ENCODE measurements at places on chromosomes 13 and 19.

GRCh38 chr13:90902255-90902654 is 445.2 kb upstream of the MIR17HG start:
- DNase-seq: no peak

DNA sequence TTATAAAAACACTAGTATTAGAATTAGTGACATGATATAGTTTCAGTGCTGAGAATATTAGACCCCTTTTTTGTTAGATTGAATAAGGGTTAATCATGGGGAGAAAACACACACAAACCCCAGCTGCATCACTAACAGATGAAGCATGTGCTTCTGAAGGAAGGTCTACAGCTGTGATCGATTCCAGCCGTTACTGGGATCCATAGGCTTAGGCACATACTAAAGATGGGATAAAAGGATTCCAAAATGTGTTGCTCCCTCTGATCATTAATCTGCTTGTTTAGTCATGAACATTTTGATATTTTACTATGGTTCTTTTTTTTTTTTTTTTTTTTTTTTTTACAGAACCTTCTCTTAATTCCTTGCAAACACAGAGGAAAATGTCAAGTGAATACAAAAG is 1591.3 kb downstream of the EFNB2 start:
- no peak for DNase-seq

GRCh38 chr19:42279902-42280814 is 11.1 kb downstream of the CIC start:
- peak; percentile 91 for DNase-seq

- DNase-seq: no peak
These were observed 378.9 kb downstream of the PCDH20 start for GRCh38 chr13:61036715-61037114.

DNA sequence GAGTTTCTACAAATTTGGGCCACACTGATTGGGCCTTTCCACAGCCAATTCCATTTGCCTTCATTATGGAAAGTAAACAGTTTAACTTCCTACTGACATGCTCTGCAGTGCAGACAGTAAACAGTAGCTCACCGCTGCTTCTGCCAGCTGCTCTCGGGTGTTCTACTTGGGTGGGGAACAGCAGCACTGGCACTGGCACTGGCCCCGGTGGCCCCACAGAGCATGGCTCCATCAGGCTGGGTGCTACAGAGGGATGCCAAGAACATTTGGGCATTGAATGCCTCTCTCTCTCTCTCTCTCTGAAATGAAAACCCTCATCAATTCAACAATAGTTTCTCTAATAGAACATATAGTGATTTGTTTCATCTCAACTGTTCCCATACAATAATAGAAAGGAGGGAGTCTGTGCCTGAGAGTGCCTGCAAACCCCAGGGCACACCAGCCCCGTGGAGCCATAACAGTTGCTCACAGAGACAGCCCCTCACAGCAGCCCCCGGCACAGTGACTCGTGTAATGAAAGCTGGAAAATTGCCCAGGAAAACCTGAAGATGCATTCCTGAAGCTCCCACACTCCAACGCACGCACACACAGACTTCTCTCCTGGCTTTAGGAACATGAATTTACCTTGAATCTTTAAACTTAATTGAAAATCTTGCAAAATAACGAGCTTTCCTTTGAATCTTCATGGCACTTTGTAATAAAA is 38.2 kb upstream of the GJB6 start:
- no peak for DNase-seq

DNA sequence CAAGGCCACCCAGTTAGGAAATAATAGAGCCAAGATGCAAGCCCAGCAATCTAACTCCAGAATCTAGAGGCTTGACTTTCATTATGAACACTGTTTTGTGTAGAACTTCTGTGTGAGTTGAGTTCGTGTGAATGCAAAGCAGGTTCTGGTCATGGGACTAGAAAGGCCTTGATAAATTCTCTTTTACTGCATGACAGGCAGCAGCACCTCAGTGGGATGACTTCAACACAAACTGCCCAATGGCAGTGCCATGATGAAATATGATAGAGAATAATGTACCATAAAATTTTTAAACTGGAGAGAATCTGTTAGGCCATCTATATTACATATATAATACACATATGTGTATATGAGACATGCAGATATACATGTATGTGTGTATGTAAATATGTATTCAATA is 214.5 kb downstream of the KLF5 start:
- DNase-seq: no peak

GRCh38 chr13:77599351-77599750 is 63.8 kb downstream of the SCEL start:
- no peak for DNase-seq

DNA sequence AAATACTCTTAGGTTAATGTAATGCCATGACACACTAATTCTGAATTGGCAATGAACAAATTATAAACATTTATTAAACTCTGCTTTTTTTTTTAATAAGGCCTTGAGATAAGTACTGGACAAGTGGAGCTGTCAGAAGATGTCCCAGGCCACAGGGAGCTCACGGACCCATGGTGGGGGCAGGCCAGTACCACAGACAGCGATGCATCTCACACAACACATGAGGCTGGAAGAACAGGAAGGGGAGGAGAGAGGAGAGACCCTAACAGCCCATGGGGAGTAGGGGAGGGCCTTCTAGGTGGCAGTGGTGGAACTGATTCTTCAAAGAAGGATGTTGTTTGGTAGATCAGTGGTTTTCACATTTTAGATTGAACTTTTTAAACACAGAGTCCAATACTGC is 128.4 kb downstream of the LHFPL6 start:
- no peak for DNase-seq

- DNase-seq: no peak
These were observed 159.7 kb downstream of the OXGR1 start for GRCh38 chr13:96834626-96835025.

DNA sequence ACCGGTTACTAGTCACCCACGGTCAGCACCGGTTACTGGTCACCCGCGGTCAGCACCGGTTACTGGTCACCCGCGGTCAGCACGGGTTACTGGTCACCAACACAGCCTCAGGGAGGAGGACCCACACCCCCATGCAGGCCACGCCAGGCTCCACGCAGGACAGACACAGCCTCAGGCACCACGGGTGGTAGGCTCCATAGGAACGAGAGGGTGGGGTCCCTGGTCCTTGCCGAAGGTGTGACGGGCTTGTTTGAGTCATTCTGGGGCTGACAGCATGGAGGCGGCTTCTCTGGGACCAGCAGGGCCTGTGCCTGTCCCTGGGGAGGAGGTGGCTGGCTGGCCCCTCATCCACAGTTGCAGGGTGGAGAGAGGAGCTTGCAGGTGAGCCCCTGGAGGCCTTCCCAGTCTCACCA is 122.8 kb upstream of the SOX1 start:
- DNase-seq: no peak

GRCh38 chr13:98568918-98569317 is 8.0 kb downstream of the STK24 start:
- no peak for DNase-seq

- no peak for DNase-seq
These were observed 113.8 kb downstream of the TBC1D4 start for GRCh38 chr13:75368167-75368566.

- DNase-seq: no peak
These were observed 17.2 kb downstream of the RASA3 start for GRCh38 chr13:114115191-114115671.

- no peak for DNase-seq
These were observed 11.6 kb downstream of the ADPRHL1 start for GRCh38 chr13:113441661-113442060.

DNA sequence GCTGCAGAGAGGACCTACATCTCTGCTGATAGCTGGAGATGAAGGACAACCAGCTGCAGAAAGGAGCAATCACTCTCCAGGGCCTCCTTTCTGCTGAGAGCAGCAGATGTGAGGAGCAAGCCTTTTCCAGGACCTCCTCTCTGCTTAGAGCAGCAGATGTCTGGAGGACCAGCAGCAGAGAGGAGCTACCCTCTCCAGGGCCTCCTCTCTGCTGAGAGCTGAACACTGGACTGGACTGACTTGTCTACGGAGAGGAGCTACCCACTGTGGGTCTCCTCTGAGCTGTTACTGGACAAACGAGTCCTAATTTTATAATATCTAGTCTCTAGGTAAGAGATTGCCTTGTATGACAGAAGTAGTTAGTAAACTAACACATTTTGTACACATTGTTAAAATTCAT is 40.8 kb upstream of the FLT1 start:
- no peak for DNase-seq

- DNase-seq: no peak
These were observed 213.9 kb upstream of the ZNF536 start for GRCh38 chr19:30158067-30158892.

DNA sequence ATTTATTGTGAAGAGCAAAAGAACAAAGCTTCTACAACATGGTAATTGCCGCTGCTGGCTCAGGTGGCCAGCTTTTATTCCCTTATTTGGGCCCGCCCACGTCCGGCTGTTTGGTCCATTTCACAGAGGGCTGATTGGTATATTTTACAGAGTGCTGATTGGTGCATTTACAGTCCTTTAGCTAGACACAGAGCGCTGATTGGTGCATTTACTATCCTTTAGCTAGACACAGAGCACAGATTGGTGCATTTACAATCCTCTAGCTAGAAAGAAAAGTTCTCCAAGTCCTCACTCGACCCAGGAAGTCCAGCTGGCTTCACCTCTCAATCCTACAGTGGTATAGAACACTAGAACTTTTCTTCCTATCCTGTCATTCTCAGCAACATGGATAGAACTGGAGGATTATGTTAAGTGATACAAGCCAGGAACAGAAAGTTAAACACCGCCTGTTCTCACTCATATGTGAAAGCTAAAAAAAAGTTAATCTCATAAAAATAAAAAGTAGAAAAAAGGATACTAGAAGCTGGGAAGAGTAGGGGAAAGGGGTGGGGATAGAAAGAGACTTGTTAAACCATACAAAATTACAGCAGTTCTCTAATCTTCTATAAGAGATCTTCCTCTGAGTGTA is 33.6 kb upstream of the FARP1 start:
- no peak for DNase-seq

GRCh38 chr13:25112695-25113255 is 16.8 kb downstream of the PABPC3 start:
- no peak for DNase-seq

DNA sequence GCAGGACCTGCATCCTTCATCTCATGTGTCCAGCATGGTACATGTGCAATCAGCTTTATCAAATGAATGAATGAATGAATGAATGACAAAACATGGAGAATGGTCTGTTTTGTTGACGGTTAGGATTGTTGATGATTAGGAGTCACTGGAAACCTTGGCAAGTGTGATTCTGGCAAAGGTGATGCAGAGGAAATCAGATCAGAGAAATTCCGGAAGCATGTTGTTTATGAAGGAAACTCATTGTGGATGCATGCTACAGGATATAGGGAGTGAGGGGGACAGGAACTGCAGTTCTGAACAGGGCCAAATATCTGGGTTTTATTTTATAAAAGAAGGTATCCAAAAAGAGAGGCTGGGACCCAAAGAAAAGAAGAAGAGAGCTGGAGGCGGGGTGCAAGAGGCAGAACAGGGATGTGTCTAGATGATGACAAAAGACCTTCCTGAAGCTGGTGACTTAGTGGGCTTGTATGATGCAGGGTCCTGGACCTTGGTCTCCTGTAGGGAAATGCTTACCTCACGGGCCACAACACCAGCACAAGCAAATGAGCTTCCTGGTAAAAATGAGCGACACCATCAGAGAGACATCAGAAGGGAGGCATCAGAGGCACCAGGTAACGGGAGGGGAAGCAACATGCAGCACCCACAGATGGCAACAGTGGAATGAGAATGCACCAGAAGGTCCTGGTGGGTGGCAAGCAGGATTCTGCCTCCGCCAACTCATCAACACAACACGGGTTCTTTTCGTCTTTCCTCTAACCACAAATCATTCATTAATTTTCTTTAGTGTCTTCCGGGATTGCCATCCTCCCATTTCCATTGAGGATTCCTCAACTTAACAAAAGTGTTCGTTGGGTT is 159.6 kb downstream of the FOXO1 start:
- DNase-seq: no peak

DNA sequence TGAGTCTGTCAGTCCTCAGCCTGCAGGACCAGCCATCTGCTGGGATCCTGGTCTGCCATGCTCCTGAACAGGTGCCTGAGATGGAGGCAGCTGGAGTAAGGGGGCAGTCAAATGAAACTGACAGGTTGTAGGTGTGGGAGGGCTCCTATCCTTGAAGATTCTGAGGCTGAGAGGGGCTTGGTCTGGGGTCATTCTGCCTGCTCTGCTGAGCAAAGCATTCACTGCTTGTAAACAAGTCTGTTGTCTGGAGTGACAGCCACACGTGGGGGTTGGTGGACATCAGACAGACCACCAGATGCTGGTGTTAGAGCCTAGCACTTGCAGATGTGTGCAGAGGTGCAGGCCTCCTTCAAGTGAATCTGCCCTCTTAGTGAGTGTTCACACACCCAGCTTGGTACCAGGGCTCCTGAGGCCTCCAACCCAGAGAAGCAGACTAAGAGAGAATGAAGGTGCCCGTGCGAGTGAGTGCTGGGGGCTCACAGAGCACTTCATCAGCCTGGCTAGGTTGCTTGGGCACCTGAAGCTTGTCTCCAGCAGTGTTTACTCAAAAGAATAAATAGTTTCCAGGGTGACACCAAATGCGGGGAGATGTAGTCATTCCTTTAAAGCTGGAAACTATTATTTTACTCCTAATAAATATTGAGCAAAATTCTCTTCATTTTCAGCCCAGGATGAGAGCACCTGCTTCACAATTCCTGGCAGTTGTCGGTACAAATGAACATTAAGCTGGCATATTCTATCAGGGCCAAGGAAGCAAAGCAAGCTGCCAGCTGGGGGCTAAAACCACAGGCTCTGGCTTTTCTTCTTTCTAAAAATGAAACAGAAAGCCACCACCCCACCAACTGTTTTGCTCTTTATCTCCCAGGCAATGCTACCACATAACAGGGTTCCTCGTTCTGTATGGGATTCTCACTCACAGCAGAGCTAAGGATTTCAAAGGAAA is 82.3 kb downstream of the RNASEH2B start:
- DNase-seq: peak; percentile 29

DNA sequence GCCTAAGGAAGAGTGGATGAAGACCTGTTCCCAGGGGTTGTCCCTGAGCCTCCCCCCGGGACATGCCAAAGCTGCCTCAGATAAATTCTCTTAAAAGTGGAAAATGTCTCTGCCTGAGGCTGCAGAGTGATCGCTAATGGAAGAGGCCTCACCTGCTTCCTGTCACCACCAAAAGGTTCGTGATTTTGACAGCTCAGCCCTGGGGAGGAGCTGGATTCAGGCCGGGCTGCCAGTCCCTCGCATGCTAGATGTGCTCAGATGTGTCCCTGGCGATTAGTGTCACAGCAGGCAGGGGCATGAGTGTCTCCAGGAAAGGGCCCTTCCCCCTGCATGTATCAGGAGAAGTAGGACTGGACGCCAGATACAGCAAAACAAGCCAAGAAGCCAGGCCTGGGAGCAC is 626.5 kb downstream of the UQCRFS1 start:
- no peak for DNase-seq

GRCh38 chr19:23118400-23118799 is 1.6 kb downstream of the ZNF730 start:
- no peak for DNase-seq

DNA sequence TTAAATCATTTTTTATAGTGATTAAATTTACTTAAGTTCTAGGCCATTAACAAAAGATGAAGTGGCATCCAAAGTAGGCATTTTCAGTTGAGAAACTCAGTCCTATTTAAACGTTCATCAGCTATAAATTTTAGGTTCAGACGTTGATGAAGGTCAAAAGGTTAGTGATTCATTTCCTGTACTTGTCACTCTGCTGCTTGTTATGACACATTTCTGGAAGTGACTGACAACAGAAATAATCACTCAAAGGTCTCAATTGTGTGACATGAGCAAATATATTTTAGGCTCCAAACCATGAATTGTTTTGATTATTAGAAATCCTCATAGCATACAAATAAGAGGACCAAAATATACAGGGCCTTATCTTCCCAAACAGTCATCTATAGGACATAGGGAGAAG is 10.3 kb upstream of the EDNRB start:
- no peak for DNase-seq
